ENCODE measurements at places on chromosomes 4 and X. TPM values are rescaled to one million over a fixed set of nuclear protein-coding genes. Genes with fewer than 3 reads are reported as not detected.

- H3K27ac ChIP-seq = peak within 1 kb of the TSS; percentile 85
- H3K36me3 ChIP-seq = peaks cover 1% of the 10 kb centered on the region
- no peaks in the 10 kb centered on the region for H3K27me3 ChIP-seq
Measured at GRCh38 chrX:136251041-136251991, at the start of gene MAP7D3. Gene MAP7D3, minus strand, starts transcription at chrX:136251400. Its CDS starts 42 bp downstream, at chrX:136251358.

- no peak for DNase-seq
- no peak overlapping the region for H3K4me3 ChIP-seq
- H3K4me1 ChIP-seq = no peaks in the 10 kb centered on the region
- no peak overlapping the region for H3K27ac ChIP-seq
Measured at GRCh38 chr4:14841801-14842768, 160.2 kb upstream of the CPEB2 start.

Gene SPINK2
- total RNA-seq = 9.4 TPM

Gene SLC35A2
- 15.3 TPM for total RNA-seq

DNA sequence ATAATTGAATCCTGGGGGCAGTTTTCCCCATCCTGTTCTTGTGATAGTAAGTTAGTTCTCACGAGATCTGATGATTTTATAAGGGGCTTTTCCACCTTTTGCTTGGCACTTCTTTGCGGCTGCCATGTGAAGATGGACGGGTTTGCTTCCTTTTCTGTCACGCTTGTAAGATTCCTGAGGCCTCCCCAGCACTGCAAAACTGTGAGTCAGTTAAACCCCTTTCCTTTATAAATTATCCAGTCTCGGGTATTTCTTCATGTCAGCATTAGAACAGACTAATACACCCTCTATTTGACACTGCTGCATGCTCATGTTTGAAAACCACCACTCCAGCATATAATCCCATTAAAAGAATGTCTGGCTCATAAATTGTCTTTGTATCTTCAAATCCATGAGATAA lies 264.4 kb upstream of the ITM2A start:
- H3K4me1 ChIP-seq = no peaks in the 10 kb centered on the region
- no peak overlapping the region for H3K27ac ChIP-seq
- no peak for DNase-seq
- no peaks in the 10 kb centered on the region for H3K27me3 ChIP-seq
- no peak overlapping the region for H3K4me3 ChIP-seq

DNA sequence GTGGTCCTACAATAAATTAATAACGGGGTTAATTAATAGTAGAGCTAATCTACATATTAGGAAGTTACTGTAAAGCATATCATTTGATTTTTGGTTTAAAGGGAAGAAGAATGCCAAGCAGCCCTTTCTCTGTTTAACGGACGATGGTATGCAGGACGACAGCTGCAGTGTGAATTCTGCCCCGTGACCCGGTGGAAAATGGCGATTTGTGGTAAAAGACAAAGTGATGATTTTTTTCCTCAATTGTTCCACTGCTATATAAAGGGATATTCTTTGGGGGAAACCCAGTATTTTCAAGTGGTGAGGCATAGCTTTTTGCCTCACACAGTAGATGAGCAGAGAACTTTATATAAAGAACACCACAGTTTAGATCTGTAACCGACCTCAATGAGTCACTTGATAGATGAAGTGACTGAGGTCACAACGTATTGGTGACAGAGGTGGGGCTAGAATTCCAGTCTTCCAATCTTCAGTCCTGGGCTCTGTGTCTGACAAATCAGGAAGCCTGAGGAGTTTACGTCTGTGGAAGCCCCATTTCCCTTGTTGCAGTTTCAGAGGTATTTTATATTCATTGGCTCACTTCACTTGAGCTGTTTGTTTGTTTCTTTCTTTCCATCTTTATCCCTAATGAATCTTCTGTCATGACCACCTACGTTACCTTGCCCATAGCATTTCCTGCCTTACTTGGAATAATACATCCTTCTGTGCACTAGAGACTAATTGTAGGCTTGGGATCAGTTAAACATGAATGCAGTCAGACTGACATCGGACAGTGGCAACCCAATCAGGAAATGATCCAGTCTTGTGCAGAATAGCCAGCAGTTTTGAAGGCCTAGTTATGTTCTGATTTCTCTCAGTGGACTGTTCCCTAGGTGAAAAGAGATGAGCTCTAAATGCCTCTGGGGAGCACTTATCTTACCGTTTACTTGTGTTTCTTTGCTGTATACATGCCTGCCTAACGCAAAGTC lies 30.1 kb downstream of the ZRSR2 start:
- H3K4me1 ChIP-seq = peaks cover 30% of the 10 kb centered on the region
- H3K27ac ChIP-seq = no peak overlapping the region
- no peak for DNase-seq
- peaks cover 45% of the 10 kb centered on the region for H3K36me3 ChIP-seq

- H3K27ac ChIP-seq = no peak overlapping the region
- H3K4me1 ChIP-seq = peaks cover 24% of the 10 kb centered on the region
- no peak overlapping the region for H3K4me3 ChIP-seq
- no peaks in the 10 kb centered on the region for H3K36me3 ChIP-seq
- H3K27me3 ChIP-seq = no peaks in the 10 kb centered on the region
Measured at GRCh38 chr4:158805635-158806471, 37.0 kb downstream of the FNIP2 start.

DNA sequence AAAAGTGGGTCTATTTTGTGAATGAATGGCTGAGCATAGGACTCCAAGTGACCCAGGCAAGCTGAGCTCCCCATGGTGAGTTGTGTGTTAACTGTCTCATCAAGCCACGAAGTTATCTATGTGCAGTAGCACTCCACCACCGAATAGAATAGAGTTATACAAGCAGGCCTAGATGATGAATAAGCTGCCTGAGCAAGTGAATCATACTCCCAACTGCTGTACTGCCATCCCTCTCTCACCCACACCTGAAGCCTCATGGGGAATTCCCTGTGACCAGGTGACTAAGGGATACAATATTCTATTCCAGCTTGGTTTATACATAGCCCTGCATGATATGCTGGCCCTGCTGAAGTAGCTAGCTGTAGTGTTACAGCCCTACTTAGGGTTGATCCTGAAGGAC lies 38.7 kb downstream of the KDM5C start:
- H3K4me3 ChIP-seq = no peak overlapping the region
- no peaks in the 10 kb centered on the region for H3K36me3 ChIP-seq
- no peaks in the 10 kb centered on the region for H3K27me3 ChIP-seq
- H3K27ac ChIP-seq = no peak overlapping the region
- H3K4me1 ChIP-seq = peaks cover 6% of the 10 kb centered on the region
- no peak for DNase-seq

Gene GNRHR
- not detected for total RNA-seq

GRCh38 chr4:86972997-86973396 lies 38.2 kb downstream of the AFF1 start:
- H3K4me3 ChIP-seq = no peak overlapping the region
- H3K4me1 ChIP-seq = peaks cover 46% of the 10 kb centered on the region
- no peaks in the 10 kb centered on the region for H3K27me3 ChIP-seq
- H3K36me3 ChIP-seq = peaks cover 2% of the 10 kb centered on the region

DNA sequence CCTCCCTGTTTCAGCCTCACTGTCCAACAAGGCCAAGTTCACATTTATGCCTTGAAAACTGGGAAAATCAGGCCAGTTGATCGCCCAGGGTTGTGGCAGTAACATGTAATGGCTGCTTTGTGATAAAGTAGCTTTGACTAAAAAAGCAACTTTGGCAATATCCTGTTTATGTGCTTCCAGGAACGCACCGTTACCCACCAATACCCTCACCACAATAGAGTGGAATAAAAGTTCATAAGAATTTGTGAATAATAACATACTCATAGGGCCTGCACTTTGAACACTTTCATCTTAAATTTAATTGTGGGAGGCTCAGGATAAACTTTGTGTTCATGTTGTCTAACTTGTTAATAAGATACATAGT lies 80.7 kb upstream of the MAML3 start:
- H3K27ac ChIP-seq = peak overlapping the region; percentile 90
- no peak for DNase-seq
- H3K27me3 ChIP-seq = peaks cover 2% of the 10 kb centered on the region
- peak overlapping the region; percentile 46 for H3K4me3 ChIP-seq
- peaks cover 38% of the 10 kb centered on the region for H3K4me1 ChIP-seq

DNA sequence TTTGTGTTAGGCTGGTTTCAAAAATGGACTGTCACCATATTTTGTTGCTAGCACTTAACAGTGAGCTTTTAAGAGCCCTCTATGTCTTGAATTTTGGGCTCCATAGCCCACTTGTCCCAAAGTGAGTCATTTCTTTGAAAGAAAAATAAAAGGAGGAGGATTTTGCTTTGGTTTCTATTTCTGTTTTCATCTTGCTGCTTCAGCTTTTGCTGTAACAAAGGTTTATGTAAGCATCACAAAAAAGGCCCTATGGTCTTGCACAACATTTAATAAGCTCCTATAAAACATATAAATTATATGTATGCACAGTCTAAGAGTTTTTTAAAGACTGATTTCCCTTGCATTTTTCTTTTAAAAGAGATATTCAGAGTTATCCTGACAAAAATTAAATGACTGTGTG lies 105.2 kb downstream of the PHOX2B start:
- H3K27me3 ChIP-seq = peaks cover 22% of the 10 kb centered on the region
- H3K4me1 ChIP-seq = no peaks in the 10 kb centered on the region
- H3K4me3 ChIP-seq = no peak overlapping the region
- no peaks in the 10 kb centered on the region for H3K36me3 ChIP-seq
- no peak overlapping the region for H3K27ac ChIP-seq

DNA sequence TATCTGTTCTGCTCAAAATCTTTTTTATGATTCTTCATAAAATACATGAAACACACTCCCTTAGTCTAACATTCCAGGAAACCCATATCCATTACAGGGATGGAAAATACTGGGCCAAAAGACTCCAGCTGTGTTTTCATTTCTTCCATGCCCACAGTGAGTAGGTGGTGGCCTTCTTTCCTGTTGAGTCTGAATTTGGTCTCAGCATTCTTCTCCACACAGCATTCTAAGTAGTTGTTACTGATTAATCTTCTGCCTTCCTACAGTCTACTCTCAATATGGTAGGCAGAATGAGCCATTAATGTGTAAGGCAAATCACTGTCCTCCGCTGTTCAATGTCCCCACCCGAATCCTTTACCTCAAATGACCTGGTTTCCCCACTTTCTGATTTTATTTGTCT lies 370.6 kb upstream of the RPS6KA3 start:
- no peak overlapping the region for H3K4me3 ChIP-seq
- no peaks in the 10 kb centered on the region for H3K36me3 ChIP-seq
- DNase-seq = no peak
- H3K27ac ChIP-seq = no peak overlapping the region
- peaks cover 3% of the 10 kb centered on the region for H3K27me3 ChIP-seq
- H3K4me1 ChIP-seq = no peaks in the 10 kb centered on the region

DNA sequence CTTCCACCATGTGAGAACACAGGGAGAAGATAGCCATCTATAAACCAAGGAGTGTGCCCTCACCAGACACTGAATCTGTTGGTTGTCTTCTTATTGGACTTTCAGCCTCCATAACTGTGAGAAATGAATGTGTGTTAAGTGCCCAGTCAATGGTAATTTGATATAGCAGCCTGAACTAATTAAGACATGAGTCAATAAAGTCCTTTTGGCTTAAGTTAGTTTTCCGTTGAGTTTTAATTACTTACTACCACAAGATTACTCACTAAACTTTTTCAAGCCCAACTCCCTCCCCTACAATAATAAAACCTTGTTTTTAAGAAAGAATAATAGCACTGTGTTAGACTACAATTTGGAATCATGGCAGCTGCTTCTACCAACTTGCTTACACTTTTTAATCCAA lies 324.2 kb downstream of the PCDH19 start:
- no peak overlapping the region for H3K27ac ChIP-seq
- DNase-seq = no peak
- H3K4me1 ChIP-seq = no peaks in the 10 kb centered on the region
- no peaks in the 10 kb centered on the region for H3K36me3 ChIP-seq
- H3K27me3 ChIP-seq = no peaks in the 10 kb centered on the region

GRCh38 chr4:171186700-171187099 lies 626.5 kb upstream of the GALNTL6 start:
- no peak overlapping the region for H3K4me3 ChIP-seq
- no peaks in the 10 kb centered on the region for H3K27me3 ChIP-seq
- no peaks in the 10 kb centered on the region for H3K4me1 ChIP-seq
- DNase-seq = no peak
- no peak overlapping the region for H3K27ac ChIP-seq

- H3K27ac ChIP-seq = no peak overlapping the region
- no peaks in the 10 kb centered on the region for H3K27me3 ChIP-seq
- H3K4me1 ChIP-seq = no peaks in the 10 kb centered on the region
Measured at GRCh38 chr4:36446275-36446674, 164.9 kb downstream of the DTHD1 start.

DNA sequence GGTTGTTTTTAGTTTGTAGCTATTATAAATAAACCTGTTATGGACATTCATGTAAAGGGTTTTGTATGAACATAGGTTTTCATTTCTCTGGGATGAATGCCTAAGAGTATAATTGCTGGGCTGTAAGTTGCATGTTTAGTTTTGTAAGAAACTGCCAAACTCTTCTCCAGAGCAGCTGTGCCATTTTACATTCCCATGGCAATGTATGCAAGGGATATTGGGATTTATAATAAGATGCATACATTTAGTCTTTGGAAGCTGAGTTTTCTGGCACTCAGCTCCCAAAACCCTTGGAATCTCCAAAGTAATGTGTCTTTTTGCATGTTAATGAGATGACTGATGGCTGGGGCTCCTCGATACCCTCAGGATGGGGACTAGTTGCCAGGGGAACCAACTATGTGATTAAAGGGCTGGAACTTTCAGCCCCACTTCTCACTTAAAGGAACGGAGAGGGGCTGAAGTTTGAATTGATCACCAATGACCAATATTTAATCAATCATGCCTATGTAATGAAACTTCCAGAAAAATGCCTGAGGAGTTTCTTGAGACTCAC lies 44.0 kb downstream of the SERTM2 start:
- no peaks in the 10 kb centered on the region for H3K36me3 ChIP-seq
- H3K4me1 ChIP-seq = no peaks in the 10 kb centered on the region
- no peak overlapping the region for H3K27ac ChIP-seq

Gene ACE2
- not detected for total RNA-seq

DNA sequence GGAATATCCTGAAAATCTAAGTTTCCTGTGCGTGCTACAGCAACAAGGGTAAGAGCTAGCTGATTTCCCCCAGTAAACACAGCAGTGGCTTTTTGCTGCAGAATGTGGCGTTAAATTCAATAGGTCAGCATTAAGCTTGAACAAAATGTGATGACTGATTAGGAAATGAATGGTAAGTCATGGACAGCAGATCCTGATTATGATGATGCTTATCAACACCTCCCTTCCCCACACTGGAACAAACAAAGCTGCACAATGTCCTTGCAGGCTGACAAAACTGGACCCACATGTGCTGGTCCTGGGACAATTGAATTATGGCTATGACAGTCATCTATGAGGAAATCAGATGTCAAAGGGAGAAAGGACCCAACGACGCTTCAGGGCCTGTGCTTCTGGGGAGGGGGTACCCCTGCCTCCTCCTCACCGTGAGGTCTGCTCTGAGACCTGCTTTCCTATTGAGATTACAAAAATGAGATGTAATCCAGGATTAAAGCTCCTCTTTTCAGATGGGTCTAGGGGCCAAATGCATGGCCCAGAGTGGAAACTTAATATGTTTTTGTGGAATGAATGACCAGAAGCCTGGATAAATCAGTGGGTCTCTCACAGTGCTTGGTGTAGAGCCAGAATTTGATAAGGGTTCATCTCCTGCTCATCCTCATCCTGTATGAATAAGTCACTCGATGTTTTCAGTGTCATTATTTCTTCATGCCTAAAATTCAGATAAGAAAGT lies 32.0 kb upstream of the BOD1L1 start:
- H3K27me3 ChIP-seq = peaks cover 4% of the 10 kb centered on the region
- no peak overlapping the region for H3K4me3 ChIP-seq
- H3K27ac ChIP-seq = no peak overlapping the region
- H3K36me3 ChIP-seq = no peaks in the 10 kb centered on the region
- no peak for DNase-seq
